DMS153 (cell line): ENCODE measurements at places on chromosomes 6 and 20.
A peak's percentile ranks its signal among the peaks of the same experiment; 100 is the strongest.

- no peak for DNase-seq
Observed at GRCh38 chr20:59835057-59835447, 98.4 kb downstream of the SYCP2 start.

- DNase-seq, result no peak
Observed at GRCh38 chr20:62697468-62697912, 11.1 kb upstream of the NTSR1 start.

- DNase-seq, result no peak
Observed at GRCh38 chr6:53035549-53036213, 29.5 kb upstream of the FBXO9 start.

GRCh38 chr6:4932228-4932903 lies 71.5 kb downstream of the RPP40 start:
- no peak for DNase-seq

- peak; percentile 77 for DNase-seq
Observed at GRCh38 chr20:47725248-47725973, 59.9 kb downstream of the SULF2 start.

- DNase-seq, result peak; percentile 17
Observed at GRCh38 chr20:58229198-58229798, 845 bp upstream of the ANKRD60 start.

DNA sequence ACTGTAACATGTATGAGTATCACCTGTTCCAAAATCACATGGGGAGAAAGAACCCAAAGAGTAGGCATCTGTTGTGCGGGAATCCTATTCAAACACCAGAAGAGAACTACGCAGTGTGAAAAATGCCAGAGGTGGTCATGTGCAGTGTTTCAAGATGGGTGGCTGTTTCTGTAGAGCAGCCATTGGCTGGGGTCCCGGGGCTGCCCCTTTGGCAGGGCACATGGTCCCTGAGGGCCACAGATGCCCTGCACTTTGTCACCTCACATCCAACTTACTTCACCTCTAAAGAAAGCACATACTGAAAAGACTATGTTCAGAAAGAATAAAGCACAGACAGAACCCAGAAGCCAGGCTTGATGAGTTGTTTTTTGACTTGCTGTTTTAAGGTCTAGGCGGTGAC lies 12.3 kb downstream of the MTCH1 start:
- no peak for DNase-seq

- DNase-seq, result peak; percentile 8
Observed at GRCh38 chr6:7085911-7086310, 21.9 kb upstream of the RREB1 start.

- no peak for DNase-seq
Observed at GRCh38 chr6:131382631-131383030, 190.4 kb upstream of the ARG1 start.

DNA sequence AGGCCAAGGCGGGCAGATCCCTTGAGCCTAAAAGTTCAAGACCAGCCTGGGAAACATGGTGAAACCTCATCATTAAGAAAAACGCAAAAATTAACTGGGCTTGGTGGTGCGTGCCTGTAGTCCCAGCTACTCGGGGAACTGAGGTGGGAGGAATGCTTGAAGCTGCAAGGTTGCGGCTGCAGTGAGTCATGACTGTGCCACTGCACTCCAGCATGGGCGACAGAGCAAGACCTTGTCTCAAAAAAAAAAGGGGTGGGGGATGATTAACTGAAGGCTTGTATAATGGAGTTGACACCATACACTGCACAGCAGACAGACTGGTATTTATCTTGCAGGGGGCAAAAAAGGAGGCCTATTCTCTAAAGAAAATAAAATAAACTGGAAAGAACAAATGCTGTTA lies 27.7 kb downstream of the SRPK1 start:
- DNase-seq, result no peak

DNA sequence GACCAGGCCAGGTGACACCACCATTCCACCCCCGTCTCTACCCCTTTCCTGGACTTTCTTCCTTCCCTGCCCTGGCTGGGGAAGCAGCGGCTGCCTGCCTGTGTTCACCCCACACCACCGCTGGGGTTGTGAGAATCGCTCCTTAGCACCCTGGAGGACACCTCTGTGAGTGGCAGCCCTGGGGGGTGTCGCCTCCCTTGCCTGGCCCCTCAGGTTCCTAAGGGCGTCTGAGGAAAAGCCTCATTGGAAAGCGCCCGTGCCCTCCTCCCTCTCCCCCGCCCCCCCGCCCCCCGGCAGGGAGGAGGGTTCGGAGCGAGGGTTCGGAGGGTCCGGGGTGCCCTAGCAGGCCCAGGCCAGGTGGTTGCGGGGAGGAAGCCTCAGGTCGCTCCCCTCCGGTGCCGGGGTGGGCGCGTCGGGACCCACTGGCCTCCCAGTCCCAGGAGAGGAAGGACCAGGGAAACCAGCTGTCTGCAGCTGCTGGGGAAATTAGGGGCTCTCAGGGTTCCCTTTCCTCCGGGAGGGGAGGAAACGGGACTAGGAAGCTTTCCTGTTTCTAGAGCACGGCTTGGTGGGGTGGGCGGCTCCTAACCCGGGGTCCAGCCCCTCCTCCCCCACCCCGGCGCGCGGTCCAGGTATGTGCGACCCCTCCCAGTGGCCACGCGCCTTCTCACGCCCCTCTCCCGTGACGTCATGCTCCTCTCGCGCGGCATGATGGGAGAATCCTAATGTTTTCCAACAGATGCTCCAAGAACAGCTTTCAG lies at the start of gene PHACTR3:
Gene PHACTR3, plus strand, starts transcription at position 760 of the 761 bp plus-strand sequence. CDS start 475 bp downstream, outside the sequence.
- DNase-seq, result no peak

DNA sequence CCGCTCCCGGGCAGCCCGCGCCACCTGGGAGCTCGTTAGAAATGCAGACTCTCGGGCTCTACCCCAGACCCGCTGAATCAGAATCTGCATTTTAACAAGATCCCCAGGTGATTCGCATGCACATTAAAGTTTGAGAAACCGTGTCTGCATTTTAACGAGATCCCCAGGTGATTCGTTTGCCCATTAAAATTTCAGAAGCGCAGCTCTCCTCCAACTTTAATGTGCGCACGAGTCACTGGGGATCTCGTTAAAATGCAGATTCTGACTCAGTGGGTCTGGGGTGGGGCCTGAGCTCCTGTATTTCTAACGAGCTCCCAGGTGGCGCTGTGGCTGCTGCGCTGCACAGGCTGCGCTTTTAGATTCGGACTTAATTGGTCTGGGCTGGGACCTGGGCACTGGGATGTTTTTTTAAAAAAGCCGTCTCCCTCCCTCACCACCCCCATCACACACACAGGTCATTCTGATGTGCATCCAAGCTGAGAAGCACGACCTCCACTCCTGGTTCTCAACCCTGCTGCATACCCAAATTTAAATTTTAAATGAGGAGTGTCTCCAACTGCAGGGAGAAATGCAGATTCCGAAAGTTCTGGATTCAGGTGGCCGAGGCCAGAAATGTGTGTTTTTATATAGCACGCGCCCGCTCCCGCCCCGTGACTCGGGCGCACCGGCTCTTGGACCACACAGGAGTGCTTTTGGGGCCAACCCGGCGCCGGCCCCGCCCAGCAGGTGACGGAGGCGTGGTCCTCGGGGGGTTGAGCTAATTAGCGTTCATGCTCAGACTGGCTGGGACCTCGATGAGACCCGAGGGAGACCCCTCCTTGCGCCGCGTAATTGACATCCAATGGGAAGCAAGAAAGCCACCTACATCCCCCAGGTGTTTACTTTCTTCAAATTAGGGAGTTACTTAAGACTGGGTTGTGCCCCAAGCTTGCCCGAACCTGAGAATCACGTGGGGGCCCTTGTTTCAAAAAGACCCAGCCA lies 85.8 kb downstream of the ZFP64 start:
- DNase-seq, result peak; percentile 4

DNA sequence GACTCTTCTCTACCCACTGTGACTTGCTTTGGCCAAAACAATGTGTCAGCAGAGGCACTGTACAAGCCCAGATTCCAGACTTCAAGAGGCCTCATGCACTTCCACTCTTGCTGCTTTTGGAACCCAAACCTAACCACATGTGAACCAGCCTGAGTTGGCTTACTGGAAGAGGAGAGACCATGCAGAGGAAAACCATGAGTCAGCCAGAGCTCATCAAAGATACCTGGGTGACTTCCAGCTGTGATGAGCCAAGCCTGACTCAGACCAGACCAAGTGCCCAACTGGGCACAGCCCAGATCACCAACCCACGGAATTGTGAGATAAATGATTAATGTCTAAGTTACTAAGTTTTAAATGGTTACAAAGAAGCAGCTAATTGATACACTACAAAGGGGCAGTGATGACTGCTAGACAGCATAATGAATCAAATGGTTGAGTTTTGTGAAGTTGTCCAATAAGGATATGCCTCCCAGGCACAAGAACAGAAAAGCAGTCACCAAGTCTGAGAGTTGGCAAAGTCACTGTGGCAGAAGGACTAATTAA lies 16.2 kb upstream of the BEND6 start:
- no peak for DNase-seq

GRCh38 chr6:104710543-104711335 lies 149.0 kb downstream of the HACE1 start:
- DNase-seq, result no peak

DNA sequence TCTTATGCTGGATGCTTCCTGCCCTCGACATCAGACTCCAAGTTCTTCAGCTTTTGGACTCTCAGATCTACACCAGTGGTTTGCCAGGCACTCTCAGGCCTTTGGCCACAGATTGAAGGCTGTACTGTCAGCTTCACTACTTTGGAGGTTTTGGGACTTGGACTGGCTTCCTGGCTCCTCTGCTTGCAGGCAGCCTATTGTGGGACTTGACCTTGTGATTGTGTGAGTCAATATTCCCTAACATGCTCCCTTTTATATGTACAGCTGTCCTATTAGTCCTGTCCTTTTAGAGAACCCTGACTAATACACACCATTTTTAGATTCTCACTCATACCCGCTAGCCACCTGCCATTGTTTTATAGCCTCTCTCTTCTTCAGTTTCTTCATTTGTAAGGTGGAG lies 382.1 kb upstream of the TSHZ2 start:
- no peak for DNase-seq

- no peak for DNase-seq
Observed at GRCh38 chr6:69802995-69803394, 6.2 kb upstream of the LMBRD1 start.

GRCh38 chr20:32193996-32194395 lies 13.5 kb downstream of the PLAGL2 start:
- no peak for DNase-seq

- no peak for DNase-seq
Observed at GRCh38 chr20:13915284-13915683, 75.1 kb downstream of the SEL1L2 start.

DNA sequence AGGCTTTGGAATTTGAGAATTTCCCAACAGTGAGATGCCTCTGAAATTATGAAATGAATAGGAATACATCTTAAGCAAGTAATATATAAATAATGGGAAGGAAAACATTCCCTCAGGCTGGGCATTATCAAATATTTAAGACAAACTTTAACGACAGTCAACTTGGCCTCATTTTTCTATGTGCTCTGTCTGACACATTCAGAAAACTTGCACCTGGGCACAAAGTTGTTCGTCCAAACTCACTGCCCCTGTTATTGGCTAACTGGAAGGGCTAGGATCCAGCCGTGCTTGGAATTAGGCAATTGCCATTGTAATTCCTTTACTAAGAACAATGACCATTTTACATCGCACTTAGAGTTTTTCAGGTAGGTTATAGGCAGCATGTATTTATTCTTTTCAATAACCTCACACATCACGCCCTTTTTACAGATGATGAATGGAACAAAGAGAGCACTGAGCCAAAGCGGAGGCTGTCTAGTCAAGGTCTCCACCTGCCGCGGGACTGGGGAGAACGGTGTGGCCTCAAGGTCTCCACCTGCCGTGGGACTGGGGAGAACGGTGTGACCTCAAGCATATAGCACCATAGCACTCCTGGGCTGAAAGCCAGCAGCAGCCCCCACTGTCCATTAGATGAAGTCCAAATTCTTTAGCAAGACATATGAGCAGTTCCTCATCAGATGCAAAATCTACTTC lies 40.7 kb upstream of the FOXQ1 start:
- DNase-seq, result no peak

DNA sequence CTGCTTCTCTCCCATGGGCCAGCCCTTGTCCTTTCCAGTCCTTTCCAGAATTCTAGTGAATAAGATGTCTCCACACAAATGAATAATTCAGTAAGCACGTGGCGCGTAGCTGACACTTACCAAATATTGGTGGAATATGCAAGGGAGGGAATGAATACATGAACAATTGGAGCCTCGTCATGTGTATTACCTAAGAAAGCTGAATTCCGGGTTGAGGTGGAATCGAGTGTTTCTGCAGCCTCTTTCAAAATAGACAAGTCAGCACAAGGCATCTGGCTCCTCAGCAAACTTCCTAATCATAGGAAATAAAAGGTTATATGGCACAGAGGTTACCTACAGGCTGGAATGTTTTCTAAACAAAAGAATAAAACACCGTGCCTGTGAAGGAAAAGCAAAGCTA lies 47.0 kb upstream of the NT5E start:
- no peak for DNase-seq

GRCh38 chr6:31068669-31069340 lies 43.6 kb downstream of the C6orf15 start:
- peak; percentile 43 for DNase-seq

DNA sequence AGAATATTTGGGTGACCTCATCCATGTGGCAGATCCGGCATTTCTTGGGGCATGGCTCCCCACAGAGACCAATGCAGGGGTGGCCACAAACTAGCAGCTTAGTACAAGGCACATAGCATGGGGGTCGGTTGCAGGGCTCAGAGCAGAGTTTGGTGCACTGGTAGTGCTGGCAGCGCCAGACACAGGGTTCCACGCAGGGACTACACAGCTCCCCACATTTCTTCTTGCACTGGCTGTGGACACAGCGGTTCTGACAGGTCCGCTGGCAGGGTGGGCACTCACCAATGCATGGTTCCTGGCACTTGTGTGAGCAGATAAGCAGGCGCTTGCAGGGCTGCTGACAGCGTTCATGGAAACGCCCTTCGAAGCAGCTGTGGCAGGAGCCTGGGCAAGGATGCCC lies 29.1 kb downstream of the DDX27 start:
- no peak for DNase-seq

DNA sequence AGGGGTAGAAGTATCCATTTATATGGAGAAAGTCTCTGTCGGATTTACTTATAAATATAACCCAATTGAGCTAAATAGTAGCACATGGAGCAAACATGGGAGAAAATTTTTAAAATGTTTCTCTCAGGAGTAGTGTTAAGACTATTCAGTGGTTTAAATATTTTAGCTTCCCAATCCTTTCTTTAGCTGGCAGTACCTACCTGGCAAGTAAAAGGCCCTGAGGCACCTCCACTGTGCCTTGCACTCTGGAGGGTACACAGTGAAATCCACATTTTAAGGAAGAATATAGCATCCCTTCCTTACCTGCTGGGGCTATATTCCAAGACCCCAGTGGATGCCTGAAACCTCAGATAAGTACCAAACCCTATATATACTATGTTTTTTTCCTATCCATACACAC lies 124.2 kb downstream of the KLHL32 start:
- DNase-seq, result no peak

- no peak for DNase-seq
Observed at GRCh38 chr6:10933126-10933525, 46.3 kb downstream of the SYCP2L start.

DNA sequence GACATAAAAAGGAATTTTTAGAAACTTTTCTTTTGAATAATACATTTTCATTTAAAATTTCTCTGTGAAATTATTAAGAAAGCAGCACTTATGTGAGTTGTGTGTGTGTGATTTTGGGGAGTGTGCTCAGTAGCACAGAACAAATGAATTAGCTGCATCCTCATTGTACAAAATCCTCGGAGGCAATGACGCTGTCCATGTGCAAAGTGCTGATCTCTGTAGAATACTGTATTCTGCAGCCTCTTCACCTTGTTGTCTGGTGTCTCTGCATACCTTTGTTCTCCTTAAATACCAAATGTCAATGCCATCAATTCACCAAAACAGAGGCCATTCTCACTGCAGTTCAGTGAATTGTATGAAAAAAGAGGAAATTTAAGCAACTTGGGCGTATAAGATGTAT lies 838.4 kb downstream of the QKI start:
- DNase-seq, result no peak

GRCh38 chr6:154792761-154793160 lies 59.5 kb downstream of the SCAF8 start:
- DNase-seq, result no peak
